ENCODE measurements at places on chromosomes 5 and 9.

DNA sequence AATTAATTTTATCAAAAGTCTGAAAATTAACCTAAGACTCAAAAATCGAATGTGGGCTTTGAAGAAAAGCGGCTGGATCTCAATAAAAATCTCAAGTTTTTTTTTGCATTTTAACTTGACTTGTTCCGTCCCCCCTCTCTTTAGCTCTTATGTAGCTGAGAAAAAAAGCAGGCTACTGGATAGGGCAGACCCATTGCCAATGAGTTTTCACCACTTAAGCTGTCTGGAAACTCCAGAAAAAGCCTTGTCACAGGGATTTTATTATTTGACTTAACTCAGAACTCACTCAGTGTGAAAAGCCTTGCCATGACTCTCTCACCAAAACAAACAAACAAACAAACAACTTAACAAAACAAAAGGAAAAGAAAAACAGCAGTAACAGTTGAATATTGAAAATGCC is 247.4 kb downstream of the CDH9 start:
- DNase-seq = no peak

GRCh38 chr5:142686210-142686734 is 382 bp upstream of the FGF1 start:
- DNase-seq = no peak

GRCh38 chr5:16707168-16707868 is 90.5 kb upstream of the RETREG1 start:
- DNase-seq = no peak

DNA sequence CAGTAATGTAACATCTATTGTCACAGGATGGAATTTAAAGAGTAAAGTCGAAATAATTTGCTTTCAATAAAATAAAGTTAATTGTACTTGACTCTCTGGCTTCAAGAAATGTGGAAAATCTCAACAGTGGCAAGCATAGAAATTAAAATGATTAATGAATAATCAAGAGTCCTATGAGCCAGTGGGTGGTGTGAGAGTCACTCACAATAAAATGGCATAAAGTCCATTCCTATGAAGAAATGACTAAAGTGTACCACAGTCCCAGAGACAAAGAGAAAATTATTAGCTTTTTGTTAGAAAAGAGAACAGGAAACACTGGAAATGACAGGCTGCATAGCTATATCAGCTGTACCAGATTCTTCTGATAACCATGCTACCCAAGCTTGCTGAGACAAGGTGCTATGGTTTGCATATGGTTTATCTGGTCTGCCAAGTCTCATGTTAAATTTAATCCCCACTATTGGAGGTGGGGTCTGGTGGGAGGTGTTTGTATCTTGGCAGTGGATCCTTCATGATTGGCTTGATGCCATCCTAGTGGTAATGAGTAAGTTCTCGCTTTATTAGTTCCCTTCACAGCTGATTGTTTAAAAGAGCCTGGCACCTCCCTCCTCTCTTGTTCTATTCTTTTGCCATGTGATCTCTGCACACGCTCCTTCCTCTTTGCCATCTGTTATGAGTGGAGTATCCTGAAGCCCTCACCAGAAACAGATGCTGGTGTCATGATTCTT is 647.7 kb upstream of the ITGA1 start:
- no peak for DNase-seq

- no peak for DNase-seq
Measured at GRCh38 chr9:98380065-98380681, 124.7 kb upstream of the TBC1D2 start.

DNA sequence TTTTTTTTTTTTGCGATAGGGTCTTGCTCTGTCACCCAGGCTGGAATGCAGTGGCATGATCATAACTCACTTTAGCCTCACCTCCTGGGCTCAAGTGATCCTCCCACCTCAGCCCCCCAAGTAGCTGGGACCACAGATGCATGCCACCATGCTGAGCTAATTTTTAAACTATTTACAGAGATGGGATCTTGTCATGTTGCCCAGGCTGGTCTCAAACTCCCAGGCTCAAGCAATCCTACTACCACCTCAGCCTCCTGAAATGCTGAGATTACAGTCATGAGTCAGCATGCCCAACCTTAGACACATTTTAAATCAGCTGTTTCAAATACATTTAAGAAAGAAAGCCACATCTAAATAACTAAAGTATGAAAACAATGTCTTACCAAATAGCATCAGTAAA is 439.0 kb downstream of the EBF1 start:
- no peak for DNase-seq

- no peak for DNase-seq
Measured at GRCh38 chr5:69131304-69131703, 35.6 kb upstream of the CCNB1 start.

GRCh38 chr5:140322751-140323731 is 20.1 kb upstream of the PFDN1 start:
- no peak for DNase-seq

DNA sequence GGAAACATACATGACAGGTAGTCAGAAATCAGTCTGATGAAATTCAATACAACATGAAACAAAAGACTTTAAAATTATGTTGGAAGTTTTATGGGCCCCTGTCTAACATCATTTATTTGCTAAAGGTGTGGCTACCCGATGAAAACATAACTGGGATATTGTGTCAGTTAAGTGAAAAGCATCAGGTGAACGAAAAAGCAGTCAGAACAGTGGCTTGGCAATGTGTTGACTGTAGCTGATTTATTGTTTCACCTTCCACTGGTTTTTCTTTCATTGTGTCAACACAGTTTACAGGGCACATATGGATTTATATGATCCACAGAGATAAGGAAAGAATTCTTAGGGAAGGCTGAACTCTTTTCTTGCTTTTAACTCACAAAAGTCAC is 429.6 kb upstream of the ZNF608 start:
- DNase-seq = no peak

GRCh38 chr9:96858018-96858573 is 3.8 kb upstream of the ZNF782 start:
- no peak for DNase-seq

Data from central memory CD4-positive, alpha-beta T cell (primary cell).